ENCODE measurements at places on chromosomes 3 and 15. TPM values are rescaled to one million over a fixed set of nuclear protein-coding genes. Genes with fewer than 3 reads are reported as not detected.

The LSMEM2 gene
- not detected for total RNA-seq

The NLGN1 gene
- not detected for total RNA-seq

The FBXW12 gene
- not detected for total RNA-seq

The SCAANT1 gene
- not detected for total RNA-seq

The CCDC54 gene
- total RNA-seq: not detected

The SERINC4 gene
- 0.32 TPM for total RNA-seq

The ALPK3 gene
- 0.78 TPM for total RNA-seq

DNA sequence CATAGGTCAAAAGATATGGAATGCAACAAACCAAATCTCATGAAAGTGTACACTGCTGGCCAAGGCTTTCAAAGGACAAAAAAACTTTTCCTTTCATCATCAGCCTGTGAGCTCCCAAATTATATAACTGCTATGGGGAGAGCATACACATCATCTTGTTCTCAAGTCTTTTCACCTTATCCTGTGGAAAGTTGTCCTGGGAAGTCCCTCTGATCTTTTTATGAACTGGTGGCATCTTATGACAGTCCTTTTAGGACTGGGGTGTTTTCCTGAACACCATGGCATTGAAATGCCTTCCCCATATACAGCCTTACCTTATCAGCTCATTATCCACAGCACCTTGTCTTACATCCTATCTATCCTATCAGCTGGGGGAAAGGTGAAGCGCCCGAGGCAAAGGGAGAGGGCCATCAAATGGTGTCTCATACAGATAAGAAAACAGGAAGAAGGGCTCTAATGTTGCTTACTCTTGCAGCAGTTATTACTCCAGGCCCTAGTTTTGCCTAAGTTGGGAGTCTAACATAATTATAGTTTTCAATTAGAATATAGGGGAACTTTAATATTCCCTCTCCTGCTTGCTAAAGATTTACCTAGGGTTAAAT, 61.5 kb upstream of the GOLIM4 start:
- no peaks in the 10 kb centered on the region for H3K4me1 ChIP-seq
- DNase-seq: no peak
- H3K27ac ChIP-seq: no peak overlapping the region
- peaks cover 7% of the 10 kb centered on the region for H3K27me3 ChIP-seq

GRCh38 chr3:62261736-62262135, 111.6 kb downstream of the FEZF2 start:
- H3K36me3 ChIP-seq: no peaks in the 10 kb centered on the region
- no peaks in the 10 kb centered on the region for H3K4me1 ChIP-seq
- no peak overlapping the region for H3K4me3 ChIP-seq
- H3K27ac ChIP-seq: no peak overlapping the region
- H3K27me3 ChIP-seq: no peaks in the 10 kb centered on the region
- DNase-seq: no peak

- peaks cover 15% of the 10 kb centered on the region for H3K36me3 ChIP-seq
- no peak overlapping the region for H3K4me3 ChIP-seq
- no peak overlapping the region for H3K27ac ChIP-seq
- peaks cover 2% of the 10 kb centered on the region for H3K4me1 ChIP-seq
- DNase-seq: no peak
Measured at GRCh38 chr3:123163141-123163540, 38.6 kb upstream of the SEC22A start.

DNA sequence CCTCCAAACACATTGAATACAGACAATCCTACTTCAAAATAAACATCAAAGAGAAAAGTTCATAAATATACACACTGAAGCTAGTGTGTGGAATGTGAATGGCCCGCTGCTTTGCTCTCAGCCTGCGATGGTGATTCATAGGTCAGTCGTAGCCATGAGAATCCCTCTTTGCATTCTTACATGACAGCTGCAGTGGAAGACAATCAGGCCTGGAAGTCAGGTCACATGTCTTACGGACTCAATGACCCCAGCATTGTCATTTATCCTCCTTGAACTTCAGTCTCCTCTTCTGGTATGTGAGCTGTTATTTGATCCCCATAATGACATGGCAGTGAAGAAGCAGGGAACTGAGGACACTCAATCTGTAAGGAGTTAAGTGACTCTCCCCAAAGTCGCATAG, 217.8 kb upstream of the EOMES start:
- no peak for DNase-seq
- H3K4me3 ChIP-seq: no peak overlapping the region
- no peak overlapping the region for H3K27ac ChIP-seq
- H3K27me3 ChIP-seq: no peaks in the 10 kb centered on the region

DNA sequence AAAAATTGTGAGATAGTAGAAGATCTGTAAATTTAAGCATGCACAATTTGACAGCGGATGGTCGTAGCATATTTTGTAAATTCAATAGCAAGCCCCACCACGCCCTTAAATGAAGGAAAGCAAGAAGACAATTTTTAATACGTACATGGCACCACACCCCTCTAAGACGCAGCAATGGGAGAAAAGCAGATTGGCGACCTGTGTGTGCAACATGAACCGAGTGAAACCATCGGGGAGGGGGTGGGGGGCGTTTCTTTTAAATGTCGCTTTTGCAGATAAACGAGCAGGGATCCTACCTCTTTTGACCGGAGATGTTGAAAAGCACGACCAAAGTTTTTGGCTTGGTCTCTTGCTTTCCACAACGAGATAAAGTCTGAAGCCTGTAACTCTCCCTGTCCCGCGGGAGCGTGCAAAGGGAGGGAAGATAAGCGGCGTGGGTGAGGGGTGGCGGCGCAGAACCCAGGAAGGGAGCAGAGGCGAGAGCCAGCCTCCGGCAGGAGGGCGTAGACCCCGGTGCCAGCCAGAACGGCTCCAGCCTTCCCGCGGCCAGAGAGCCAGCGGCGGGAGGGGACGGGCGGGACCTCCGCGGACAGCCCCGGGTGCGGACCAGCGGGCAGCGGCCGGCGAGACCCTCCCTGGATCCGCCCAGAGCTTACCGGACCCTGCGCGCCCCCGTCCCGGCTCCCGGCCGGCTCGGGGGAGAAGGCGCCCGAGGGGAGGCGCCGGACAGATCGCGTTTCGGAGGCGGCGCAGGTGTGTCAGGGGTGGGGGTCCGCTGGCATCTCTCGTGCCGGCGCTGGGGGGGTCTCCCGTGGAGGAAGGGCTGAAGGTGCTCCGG, at the start of gene CHL1:
TSS of gene CHL1 (plus strand) at position 453 of the 838 bp plus-strand sequence. CDS start 123,014 bp downstream, outside the sequence.
- H3K27ac ChIP-seq: no peak within 1 kb of the TSS
- H3K36me3 ChIP-seq: peaks cover 3% of the 10 kb centered on the region
- H3K4me1 ChIP-seq: no peaks in the 10 kb centered on the region
- peak within 1 kb of the TSS; percentile 72 for H3K4me3 ChIP-seq
- no peak for DNase-seq
- H3K27me3 ChIP-seq: peaks cover 8% of the 10 kb centered on the region

DNA sequence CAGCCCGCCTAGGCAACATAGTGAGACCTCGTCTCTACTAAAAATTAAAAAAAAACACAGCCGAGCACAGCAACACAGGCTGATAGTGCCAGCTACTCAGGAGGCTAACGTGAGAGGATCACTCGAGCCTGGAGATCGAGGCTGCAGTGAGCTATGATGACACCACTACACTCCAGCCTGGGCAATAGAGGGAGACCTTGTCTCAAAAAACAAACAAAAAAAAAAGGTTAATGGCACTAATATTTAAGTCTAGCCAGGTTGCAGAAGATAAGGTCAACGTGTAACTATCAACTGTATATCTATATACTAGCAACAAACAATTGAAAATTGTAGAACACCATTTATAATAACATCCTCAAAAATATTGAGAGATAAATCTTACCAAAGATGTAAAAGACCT, 75.1 kb downstream of the MYO9A start:
- H3K36me3 ChIP-seq: peaks cover 7% of the 10 kb centered on the region
- no peaks in the 10 kb centered on the region for H3K27me3 ChIP-seq
- H3K4me1 ChIP-seq: peaks cover 20% of the 10 kb centered on the region
- no peak overlapping the region for H3K4me3 ChIP-seq
- H3K27ac ChIP-seq: no peak overlapping the region
- no peak for DNase-seq

- no peak for DNase-seq
- no peak overlapping the region for H3K4me3 ChIP-seq
- H3K4me1 ChIP-seq: peaks cover 14% of the 10 kb centered on the region
- no peaks in the 10 kb centered on the region for H3K27me3 ChIP-seq
Measured at GRCh38 chr3:119205685-119206084, 32.3 kb downstream of the UPK1B start.

DNA sequence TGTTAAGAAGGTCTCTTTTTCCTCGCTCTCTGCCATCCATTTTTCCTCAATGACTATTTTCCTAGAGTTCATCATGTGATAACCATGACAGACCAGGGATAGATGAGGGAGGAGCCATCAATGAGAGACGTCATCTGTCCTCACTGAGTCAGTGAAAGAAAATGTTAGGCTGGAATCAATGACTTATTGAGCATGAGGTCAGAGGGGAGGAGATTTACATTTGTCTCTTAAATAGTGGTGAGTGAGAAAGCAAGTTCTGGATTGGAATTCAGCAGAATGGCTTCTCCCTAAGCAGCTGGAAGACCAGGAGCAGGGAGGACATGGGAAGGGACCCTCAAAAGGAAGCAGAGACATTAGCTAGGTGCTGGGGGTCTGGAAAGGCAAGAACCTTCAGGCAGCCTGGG, 28.2 kb upstream of the USP3 start:
- no peaks in the 10 kb centered on the region for H3K36me3 ChIP-seq
- no peaks in the 10 kb centered on the region for H3K27me3 ChIP-seq
- H3K4me3 ChIP-seq: no peak overlapping the region
- H3K27ac ChIP-seq: peak overlapping the region; percentile 100

GRCh38 chr15:78635346-78635745, 5.7 kb downstream of the CHRNB4 start:
- peaks cover 3% of the 10 kb centered on the region for H3K4me1 ChIP-seq
- peaks cover 4% of the 10 kb centered on the region for H3K36me3 ChIP-seq
- H3K27me3 ChIP-seq: peaks cover 44% of the 10 kb centered on the region
- DNase-seq: no peak
